T-helper 2 cell (primary cell): ENCODE measurements at places on chromosomes 16 and 17.

DNA sequence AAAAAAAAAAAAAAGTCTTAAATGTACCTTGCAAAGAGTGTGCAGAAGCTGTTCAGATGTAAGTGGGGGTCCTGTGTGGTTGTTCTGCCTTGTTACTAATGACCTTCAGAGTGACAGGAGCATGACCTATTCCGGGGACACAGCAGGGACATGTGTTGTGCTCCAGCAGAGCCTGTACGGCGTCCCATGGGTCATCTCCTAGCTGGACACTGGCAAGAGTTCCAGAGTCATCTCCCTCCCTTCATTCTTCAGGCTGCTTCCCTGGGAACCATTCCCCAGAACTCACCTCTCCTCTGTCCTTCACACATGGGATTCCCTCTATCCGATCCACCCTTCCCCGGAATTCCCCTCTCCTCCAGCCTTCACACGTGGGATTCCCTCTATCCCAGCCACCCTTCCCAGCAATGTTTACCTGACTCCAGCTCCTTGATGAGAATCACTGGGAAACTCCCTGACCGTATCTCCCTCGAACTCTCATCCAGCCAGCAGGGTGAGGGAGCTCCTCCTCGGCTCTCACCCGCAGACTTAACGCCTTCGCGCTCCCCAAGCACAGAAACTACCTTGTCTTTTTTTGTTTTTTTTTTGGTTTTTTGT, 85.8 kb downstream of the MRM3 start:
- DNase-seq, result no peak

DNA sequence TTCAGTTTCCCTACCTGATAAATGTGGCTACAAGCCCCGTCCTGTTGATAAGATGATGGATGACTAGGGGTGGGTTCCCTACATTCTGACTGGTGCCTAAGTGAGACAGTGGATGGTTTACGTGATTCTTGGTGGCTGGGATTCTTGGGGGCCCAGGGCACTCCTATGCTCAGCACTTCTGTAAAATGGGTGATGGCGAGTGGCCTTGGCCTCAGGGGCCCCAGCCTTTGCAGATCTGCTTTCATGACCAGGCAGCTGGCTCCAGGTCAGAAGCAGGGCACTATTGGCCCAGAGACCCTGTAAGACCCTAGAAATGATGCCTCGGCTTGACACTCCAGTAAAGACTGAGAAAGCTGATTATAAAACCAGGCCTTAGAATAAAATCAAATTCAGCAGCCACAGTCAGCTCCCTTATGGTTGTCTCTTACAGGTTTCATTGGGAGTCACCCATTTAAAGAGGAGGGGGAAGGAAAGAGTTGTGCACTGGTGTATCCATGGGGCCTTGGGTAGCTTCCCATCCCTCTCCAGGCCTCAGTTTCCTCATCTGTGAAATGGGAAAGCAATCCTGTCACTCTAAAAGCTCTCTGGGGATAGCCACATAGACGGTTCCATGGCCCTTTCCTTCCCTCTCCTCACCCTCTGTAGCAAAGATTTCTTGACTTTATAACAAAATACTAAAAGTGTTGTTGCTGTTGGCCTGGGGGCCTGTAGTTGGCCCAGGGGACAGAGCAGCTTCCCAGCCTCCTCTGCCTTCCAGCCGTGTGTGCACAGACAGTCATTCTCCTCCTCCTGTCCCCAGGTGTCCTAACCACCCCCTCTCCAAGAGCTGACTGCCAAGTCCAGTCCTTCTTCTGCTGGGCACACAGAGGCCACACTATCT, 1.2 kb downstream of the SNX20 start:
- DNase-seq, result no peak

DNA sequence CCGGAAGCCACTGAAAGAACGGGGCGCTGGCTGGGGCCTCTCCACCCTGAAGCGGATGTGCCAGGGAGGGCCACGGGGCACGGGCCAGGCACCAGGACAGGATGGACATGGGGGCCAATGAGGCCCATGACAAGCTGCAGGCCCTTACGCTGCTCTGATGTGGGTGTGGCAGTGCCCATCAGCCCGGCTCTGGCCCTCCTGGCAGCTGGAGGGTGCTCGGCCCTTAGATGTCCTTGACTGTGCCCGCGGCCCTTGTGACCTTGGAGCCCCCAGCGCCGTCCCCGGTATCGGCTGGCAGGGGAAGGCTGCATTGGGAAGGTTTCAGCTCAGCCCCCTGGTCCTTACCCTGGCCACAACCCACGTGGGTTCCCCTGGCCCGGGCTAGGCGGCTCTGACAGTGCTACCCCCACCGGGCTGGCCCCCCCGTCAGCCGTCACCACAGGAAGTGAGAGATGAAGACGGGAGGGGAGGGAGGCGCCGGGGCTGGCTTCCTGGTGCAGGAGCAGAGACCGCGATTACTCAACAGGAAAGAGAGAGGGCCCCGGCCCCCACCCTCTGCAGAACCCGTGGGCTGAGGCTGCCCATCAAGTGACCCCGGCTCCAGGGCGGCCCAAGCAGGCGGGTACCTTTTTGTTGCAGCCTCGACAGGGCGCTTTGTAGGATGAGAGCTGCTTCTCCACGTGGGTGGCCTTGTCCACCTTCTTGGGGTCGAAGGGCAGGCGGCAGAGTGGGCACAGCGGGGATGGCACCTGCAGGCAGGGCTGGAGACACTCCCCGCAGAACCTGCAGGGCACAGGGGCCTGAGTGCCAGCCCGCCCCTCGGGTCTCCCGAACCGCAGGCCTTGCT, 5.3 kb downstream of the RNF166 start:
- peak; percentile 84 for DNase-seq

GRCh38 chr17:76641501-76641900, 2.1 kb downstream of the ST6GALNAC1 start:
- DNase-seq, result no peak

DNA sequence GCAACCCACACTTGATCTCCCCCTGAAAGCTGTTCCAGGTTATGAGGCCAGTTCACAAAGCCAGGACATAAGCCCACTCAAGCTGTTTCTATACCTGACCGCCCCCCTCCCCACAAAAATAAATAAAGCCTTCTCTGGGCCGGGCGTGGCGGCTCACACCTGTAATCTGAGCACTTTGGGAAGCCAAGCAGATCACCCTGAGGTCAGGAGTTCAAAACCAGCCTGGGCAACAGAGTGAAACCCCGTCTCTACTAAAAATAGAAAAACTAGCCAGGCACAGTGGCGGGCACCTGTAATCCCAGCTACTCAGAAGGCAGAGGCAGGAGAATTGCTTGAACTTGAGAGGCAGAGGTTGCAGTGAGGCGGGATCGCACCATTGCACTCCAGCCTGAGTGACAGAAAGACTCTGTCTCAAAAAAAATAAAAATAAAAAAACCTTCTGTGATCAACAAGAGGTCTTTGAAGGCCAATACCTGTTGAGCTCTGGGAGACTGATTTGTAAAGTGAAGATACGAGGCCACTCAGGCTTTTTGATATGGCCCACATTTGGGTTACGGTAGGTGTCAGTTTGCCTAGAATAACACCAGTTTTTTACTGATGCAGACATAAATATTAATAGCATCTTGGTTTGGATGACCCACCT, 2.2 kb downstream of the KDM8 start:
- DNase-seq, result no peak

DNA sequence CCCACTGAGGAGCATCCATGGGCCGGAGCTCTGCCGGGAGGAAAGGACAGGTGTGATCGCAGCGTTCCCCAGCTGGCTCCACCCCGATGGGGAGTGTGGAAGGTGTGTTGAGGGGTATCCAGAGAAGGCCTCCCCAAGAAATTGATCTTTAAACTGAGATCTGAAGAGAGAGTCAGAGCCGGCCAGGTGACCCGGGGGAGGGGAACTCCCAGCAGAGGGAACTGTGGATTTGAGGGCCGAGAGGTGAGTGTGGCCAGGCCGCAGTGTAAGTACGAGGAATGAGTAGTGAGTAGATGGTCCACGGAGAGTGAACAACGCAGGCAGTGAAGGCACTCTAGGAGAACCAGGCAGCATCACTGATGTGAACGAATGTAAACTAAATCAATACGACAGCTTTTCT, 80.2 kb downstream of the RPTOR start:
- no peak for DNase-seq
